Stimulated activated CD4-positive, alpha-beta T cell treated with anti-CD3 and anti-CD28 coated beads, Interleukin-4, amount 100 ng/mL, for 48 hours (primary cell): ENCODE measurements at places on chromosomes 2 and 18.

GRCh38 chr18:65522907-65523306 lies 227.9 kb upstream of the CDH7 start:
- no peak for DNase-seq

DNA sequence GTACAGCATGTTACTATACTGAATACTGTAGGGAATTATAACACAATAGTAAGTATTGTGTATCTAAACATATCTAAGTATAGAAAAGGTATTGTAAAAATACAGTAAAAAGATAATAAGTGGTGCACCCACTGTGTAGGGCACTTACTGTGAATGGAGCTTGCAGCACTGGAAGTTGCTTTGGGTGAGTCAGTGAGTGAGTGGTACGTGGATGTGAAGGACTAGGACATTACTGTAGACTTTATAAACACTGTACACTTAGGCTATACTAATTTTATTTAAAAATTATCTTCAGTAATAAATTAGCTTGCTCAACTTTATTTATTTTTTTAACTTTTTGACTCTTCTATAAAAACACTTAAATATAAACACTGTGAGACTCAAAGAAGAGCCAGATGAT lies 82.6 kb downstream of the MTA3 start:
- no peak for DNase-seq

- peak; percentile 86 for DNase-seq
Measured at GRCh38 chr2:113173542-113174375, at the start of gene PSD4. PSD4 (plus strand) TSS chr2:113173971; CDS start chr2:113182457, 8,486 bp downstream.

DNA sequence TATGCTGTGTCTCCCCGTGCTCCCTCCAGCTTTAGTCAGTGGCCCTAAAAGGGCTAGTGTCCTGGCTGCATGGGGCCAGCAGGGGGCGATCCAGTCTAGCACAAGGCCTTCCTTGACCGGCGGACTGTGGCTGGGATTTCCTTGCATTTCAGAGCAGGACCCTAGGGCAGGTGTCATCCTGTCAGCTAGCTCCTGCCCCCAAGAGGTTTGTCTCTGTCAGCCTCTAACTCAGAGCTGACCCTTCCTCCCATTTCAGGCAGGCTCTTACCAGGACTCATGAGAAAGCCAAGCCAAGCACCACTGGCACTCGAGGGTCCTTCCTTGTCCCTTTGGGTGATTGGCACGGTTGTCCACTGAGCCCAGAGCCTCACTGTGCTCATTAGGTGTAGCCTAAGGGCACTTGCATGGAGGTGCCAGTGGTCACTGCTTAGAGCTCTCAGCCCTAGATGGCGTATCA lies 140.3 kb downstream of the RPIA start:
- peak; percentile 55 for DNase-seq

- peak; percentile 26 for DNase-seq
Measured at GRCh38 chr2:102615620-102616436, 3.5 kb upstream of the SLC9A2 start.

DNA sequence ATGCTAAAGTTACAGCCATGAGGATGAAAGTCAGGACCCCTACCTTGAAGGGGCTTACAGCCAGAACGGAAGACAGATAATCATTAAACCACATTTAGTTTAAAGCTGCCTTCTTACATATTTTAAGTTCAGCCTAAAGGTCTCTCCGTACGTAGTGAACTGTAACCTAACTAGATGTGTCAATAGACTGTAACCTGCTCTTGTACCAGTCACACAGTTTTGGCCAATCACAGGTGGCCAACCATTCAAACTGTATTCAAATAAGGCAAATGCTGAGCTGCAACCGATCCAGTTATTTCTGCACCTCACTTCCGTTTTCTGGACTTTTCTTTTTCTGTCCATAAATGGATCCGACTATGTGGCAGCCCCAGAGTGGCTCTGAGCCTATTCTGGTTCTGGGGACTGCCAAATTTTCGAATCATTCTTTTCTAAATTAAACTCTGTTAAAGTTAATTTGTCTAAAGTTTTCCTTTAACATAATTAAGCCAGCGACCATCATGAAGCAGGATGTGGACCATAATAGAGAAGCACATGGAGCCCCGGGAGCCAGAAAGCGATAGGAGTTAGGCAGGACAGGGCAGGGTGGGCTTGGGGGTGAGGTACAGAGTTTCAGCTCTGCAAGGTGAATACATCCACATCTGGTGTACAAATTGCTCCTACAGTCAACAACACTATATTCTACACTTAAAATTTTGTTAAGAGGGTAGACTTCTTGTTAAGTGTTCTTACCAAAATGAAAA lies 48.4 kb upstream of the YPEL5 start:
- no peak for DNase-seq

- DNase-seq: no peak
Measured at GRCh38 chr2:152542995-152543481, 174.2 kb downstream of the PRPF40A start.
